ENCODE measurements at places on chromosomes 2 and 18. TPM values are rescaled to one million over a fixed set of nuclear protein-coding genes. Genes with fewer than 3 reads are reported as not detected.

DNA sequence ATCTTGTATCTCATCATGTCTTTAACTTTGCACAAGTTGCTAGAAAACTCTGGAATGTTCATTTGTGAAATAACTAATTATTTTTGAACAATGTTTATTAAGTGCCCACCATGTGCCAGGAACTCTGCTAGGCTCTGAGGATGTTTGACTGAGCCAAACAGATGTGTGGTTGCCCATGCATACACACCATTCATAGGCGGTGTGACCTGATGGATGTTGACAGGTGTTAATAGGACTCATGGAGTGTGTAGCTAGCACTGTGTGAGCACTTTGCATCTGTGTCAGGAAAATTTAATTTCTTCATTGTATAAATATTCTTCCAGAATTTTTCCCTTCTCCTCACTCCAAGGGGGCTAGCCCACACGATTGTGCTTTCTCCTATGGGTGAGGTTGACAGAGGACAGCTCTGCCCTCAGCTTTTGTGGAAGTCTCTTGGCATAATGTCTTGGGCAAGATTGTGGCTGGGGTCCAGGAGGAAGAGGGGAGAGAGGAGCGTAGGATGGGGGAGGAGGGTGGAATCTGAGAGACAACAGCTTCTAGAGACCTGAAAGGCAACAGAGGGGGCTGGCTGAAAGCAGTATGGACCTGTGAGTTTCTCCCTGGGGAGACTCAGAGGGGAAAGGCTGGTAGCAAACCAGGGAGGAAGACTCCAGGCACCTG, 214.6 kb upstream of the CXCR4 start:
- DNase-seq, result no peak
- no peaks in the 10 kb centered on the region for H3K36me3 ChIP-seq

GRCh38 chr18:32328379-32328778, 138.5 kb downstream of the MEP1B start:
- H3K27me3 ChIP-seq, result no peaks in the 10 kb centered on the region
- no peak overlapping the region for H3K4me3 ChIP-seq
- no peak for DNase-seq
- H3K36me3 ChIP-seq, result no peaks in the 10 kb centered on the region
- peaks cover 9% of the 10 kb centered on the region for H3K4me1 ChIP-seq

DNA sequence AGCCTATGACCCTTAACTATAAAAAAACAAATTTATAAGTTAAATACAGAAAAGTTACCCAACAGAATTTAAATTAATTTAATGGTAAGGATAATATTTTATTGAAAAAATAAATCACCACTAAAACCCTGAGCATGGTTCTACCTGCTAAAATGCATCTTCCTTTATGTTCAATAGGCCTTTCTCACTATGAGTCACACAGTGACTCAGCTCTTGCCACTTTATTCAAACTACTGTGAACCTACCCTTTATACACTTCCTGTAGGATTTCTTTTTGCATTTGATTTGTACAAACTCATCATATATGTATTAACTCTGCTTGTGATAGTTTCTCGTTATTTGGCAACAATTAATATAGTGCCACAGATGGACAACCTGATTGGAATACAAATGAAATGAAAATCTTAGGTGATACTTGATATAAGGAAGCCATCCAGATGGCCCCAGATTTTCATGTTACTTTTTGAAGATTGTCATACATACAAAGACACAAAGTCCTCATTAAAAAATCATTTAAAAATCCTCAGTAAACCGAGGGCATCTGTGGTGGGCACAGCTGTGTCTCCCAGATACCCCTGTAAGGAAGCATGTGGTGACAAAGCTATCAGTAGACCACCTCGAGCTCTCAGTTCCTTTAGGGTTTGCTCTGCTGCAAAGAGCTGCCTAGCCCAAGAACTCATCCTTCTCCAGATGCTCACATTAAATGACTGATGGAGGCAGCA, 55.2 kb upstream of the COBLL1 start:
- no peaks in the 10 kb centered on the region for H3K36me3 ChIP-seq
- H3K27ac ChIP-seq, result no peak overlapping the region
- no peak for DNase-seq
- H3K27me3 ChIP-seq, result no peaks in the 10 kb centered on the region
- H3K4me3 ChIP-seq, result no peak overlapping the region

GRCh38 chr2:72367530-72368225, 220.0 kb upstream of the CYP26B1 start:
- no peak overlapping the region for H3K4me3 ChIP-seq
- H3K4me1 ChIP-seq, result no peaks in the 10 kb centered on the region
- peak; percentile 55 for DNase-seq
- H3K36me3 ChIP-seq, result no peaks in the 10 kb centered on the region
- no peak overlapping the region for H3K27ac ChIP-seq
- H3K27me3 ChIP-seq, result no peaks in the 10 kb centered on the region

- no peaks in the 10 kb centered on the region for H3K27me3 ChIP-seq
- no peaks in the 10 kb centered on the region for H3K4me1 ChIP-seq
- no peak for DNase-seq
- no peaks in the 10 kb centered on the region for H3K36me3 ChIP-seq
- no peak overlapping the region for H3K4me3 ChIP-seq
- no peak overlapping the region for H3K27ac ChIP-seq
Observed at GRCh38 chr2:240286596-240286995, 146.1 kb upstream of the OTOS start.

DNA sequence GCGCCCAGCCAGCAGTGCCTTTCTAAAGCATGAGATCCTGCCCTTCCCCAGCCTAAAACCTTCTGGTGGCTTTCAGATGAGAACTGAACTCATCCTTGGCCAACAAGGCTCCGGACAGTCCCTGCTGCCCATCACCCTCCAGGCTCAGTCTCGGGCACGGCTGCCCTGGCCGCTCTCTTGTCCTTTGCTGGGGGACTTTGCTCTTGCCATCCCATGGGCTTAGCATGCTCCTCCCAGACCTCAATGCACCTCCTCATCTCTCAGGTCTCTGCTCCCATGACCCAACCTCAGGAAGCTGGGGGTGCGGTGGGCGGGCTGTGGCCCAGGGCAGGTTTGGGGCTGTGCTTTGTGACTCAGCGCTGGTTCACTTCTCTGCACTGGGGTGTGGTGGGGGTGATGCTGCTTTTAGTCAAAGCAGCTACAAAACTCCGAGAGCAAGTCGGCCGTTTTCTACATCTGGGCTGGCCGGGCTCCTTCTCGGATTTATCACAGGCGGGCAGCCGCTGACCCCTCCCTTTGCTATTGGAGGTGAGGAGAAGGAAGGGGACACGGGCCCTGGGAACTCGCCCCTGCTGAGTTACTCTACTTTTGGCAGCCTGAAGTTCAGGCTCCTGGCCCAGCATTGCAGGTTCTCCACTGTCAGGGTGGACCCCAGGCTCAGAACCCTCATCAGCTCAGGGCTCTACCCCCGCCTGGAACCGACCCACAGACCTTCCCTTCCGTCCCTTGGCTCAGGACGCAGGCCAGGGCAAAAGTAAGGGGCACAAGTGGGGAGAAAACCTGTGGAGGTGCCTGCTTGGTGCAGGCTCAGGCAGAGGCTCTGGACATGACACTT, 90.6 kb upstream of the TAF1B start:
- peaks cover 16% of the 10 kb centered on the region for H3K4me1 ChIP-seq
- DNase-seq, result peak; percentile 35
- H3K36me3 ChIP-seq, result no peaks in the 10 kb centered on the region
- H3K27ac ChIP-seq, result no peak overlapping the region
- no peaks in the 10 kb centered on the region for H3K27me3 ChIP-seq

DNA sequence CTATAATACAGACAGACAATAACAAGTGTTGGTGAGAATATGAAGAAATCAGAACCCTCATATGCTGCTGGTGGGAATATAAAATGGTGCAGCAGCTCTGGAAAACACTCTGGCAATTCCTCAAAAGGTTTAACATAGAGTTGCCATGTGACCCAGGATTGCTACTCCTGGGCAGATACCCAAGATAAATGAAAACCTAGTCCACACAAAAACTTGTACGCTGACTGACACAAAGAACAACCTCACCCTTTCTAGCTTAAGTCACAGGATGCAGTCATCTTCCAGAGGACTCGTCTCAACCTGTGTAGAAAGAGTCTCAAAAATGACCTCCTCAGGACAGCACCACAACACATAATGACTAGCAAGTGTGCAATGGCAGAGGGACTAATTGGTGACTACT, 71.6 kb upstream of the ACAA2 start:
- no peak for DNase-seq
- H3K4me3 ChIP-seq, result no peak overlapping the region
- no peaks in the 10 kb centered on the region for H3K4me1 ChIP-seq
- H3K36me3 ChIP-seq, result no peaks in the 10 kb centered on the region
- no peaks in the 10 kb centered on the region for H3K27me3 ChIP-seq
- no peak overlapping the region for H3K27ac ChIP-seq

DNA sequence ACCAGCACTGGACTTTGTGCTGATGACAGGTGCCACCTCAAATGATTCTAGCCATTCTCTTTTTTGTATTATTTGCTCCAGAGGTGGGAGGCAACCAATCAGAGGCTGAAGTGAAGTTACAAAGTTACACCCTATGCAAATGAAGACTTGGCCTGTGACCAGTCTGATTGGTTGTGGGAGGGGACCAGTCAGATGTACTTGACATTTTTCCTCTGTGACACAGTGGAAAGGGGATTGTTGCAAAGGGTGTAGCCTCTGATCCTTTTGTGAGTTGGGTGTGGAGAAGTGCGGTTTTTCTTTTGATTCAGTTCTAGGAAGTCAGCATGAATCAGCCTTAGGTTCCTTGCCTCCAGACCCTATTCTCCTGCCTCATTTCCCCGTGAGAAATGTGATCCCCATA, 244.0 kb downstream of the ARL6IP6 start:
- H3K4me3 ChIP-seq, result no peak overlapping the region
- no peaks in the 10 kb centered on the region for H3K36me3 ChIP-seq
- no peak overlapping the region for H3K27ac ChIP-seq
- no peaks in the 10 kb centered on the region for H3K4me1 ChIP-seq

DNA sequence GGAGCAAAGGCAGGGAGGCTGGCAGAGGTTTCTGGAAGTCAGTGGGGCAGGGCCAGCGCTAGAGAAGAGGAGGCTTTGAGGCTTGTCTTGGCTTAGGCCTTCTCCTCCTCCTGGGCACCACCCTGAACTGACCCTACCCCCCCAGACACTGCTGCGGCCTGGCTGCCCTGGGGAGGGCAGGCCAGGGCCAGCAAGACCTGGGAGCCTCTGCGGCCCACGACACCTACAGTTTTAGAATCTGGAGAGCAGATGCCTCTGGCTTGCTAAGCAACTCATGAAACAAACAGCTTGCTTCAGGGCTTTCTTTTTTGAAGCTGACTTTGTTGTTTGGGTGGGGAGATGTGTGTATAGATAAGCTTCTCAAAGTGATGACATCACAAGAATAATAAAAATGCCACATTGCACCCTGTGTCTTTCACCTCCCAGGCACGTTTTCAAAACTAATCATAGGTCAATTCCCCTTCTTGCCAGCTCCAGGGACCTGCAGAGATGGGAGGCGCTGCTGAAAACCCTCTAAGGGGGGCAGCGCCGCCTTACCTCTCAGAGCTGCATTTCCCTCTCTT, 46.2 kb upstream of the SMAD7 start:
- no peak overlapping the region for H3K4me3 ChIP-seq
- H3K4me1 ChIP-seq, result peaks cover 10% of the 10 kb centered on the region
- H3K27ac ChIP-seq, result no peak overlapping the region
- DNase-seq, result no peak

GRCh38 chr2:107801498-107801897, 25.2 kb upstream of the RGPD4 start:
- no peaks in the 10 kb centered on the region for H3K27me3 ChIP-seq
- DNase-seq, result no peak
- H3K36me3 ChIP-seq, result no peaks in the 10 kb centered on the region
- H3K27ac ChIP-seq, result no peak overlapping the region
- no peak overlapping the region for H3K4me3 ChIP-seq

MRPL19 gene
- total RNA-seq, result 22.1 TPM

KCNJ3 gene
- 0.78 TPM for total RNA-seq

NXPH2 gene
- not detected for total RNA-seq

ERICH2 gene
- not detected for total RNA-seq

SPRED2 gene
- 16.2 TPM for total RNA-seq

FBXO48 gene
- 3.0 TPM for total RNA-seq

All from body of pancreas (tissue), 4 donors.